Activated CD4-positive, alpha-beta memory T cell treated with anti-CD3 and anti-CD28 coated beads, Interleukin-2, amount 10 ng/mL, durations not matched to agents 7 days and 5 days (primary cell): ENCODE measurements at places on chromosomes 16 and 17. TPM values are rescaled to one million over a fixed set of nuclear protein-coding genes. Genes with fewer than 3 reads are reported as not detected.

RND2 gene
- total RNA-seq = not detected

CNTD1 gene
- not detected for total RNA-seq

CCL11 gene
- total RNA-seq = not detected

DNA sequence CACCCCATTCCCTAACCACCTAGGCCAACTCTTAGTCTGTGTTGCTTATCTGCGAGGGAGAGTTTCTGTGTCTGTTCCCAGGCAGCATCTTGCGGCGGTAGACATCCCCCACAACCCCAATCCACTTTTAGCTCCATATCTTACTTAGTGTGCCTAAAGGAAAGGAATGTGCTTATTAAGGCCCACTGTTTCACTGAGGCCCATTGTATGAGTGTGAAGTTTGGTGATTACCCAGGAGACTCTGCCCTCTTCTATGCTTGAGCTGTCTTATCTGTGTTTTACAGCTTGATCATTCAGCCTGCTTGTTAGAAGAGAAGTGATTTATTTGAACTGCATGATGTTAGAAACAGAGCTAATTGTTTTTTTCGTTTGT, 10.3 kb upstream of the MLYCD start:
- peaks cover 3% of the 10 kb centered on the region for H3K27me3 ChIP-seq
- H3K27ac ChIP-seq = no peak overlapping the region
- H3K36me3 ChIP-seq = no peaks in the 10 kb centered on the region
- no peak for DNase-seq
- H3K4me3 ChIP-seq = no peak overlapping the region
- H3K4me1 ChIP-seq = no peaks in the 10 kb centered on the region
